ENCODE measurements at places on chromosomes 16 and 17.
A peak's percentile ranks its signal among the peaks of the same experiment; 100 is the strongest.

DNA sequence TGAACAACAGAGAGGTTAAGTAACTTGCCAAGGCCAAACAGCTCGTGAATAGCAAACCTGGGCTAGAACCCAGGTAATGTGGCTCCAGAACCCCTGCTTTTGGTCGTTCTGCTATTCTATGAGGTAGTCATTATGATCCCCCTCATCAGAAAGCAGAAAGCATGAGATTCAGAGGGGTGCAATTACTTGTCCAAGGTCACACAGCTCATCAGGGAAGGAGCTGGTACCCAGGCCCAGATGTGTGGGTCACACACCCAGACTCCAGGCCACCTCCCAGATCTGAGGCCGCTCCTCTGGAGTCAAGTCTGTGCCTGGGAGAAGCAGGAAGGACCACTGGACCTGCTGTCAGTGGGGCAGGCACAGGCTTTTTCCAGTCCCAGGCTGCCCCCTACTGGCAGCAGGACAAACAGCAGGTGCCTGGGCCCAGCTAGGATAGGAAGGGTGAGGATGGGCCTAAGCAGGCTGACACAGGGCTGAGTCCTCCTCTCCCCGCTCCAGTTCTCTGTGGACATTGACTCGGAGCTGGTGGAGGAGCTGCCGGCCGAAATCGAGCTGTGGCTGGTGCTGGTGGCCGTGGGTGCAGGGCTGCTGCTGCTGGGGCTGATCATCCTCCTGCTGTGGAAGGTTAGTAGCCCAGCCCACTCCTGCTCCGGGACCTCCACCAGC lies 7.8 kb upstream of the PDK2 start:
- DNase-seq = peak; percentile 84

- DNase-seq = no peak
Observed at GRCh38 chr17:74833501-74834377, 25.9 kb downstream of the GRIN2C start.

DNA sequence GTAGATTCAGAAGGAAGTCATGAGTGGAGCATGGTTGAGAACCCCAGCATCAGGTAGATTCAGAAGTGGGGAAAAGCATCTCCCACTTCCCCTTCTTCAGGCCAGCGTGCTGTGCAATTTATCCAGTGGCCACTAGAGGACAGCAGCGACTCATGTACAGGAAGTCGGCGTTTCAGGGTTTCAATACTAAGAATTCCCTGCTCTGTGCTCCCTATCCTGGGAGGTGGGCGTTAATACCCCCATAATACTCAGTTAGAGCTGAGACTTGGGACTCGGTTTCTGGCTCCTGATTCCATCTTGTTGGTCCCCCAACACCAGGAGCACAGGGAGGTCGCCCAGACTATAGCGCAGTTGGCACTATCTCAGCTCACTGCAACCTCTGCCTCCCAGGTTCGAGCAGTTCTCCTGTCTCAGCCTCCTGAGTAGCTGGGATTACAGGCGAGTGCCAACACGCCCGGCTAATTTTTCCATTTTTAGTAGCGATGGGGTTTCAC lies 75.3 kb upstream of the AMZ2 start:
- DNase-seq = peak; percentile 81

DNA sequence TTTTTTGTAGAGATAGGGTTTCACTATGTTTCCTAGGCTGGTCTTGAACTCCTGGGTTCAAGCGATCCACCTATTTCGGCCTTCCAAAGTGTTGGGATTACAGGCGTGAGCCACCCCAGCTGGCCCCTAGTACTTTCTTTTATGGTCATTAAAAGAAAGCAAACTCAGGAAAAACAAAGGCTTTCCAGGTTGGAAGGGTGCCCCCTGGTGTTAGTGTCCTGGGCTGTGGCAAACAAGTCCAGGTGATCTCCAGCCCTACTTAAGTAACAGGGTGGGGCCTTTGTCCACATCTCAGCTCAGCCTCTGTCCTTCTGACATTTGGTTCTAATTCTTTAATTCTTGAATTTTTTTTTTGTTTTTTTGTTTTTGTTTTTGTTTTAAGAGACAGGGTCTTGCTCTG lies 6.9 kb downstream of the IGFBP4 start:
- DNase-seq = peak; percentile 67

DNA sequence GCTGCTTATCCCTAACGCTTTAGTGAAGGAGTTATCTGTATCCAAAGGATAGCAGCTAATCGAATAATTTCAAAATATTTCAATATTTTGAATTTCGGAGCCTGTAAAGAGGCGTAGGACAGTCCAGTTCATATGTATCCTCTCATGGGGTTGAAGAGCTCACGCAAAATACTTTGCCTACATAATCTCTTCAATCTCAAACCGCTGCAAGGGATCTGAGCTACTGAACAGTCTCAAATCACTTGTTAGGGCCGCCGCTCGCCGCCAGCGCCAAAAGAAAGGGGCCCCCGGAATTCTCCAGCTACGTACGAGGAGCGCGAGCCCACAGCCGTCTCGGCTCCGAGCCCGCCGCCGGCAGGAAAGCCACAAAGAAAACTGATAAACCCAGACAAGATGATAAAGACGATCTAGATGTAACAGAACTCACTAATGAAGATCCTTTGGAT lies 601 bp upstream of the RFWD3 start:
- DNase-seq = peak; percentile 42

- DNase-seq = peak; percentile 51
Observed at GRCh38 chr17:78013683-78014467, 55.4 kb downstream of the TNRC6C start.

DNA sequence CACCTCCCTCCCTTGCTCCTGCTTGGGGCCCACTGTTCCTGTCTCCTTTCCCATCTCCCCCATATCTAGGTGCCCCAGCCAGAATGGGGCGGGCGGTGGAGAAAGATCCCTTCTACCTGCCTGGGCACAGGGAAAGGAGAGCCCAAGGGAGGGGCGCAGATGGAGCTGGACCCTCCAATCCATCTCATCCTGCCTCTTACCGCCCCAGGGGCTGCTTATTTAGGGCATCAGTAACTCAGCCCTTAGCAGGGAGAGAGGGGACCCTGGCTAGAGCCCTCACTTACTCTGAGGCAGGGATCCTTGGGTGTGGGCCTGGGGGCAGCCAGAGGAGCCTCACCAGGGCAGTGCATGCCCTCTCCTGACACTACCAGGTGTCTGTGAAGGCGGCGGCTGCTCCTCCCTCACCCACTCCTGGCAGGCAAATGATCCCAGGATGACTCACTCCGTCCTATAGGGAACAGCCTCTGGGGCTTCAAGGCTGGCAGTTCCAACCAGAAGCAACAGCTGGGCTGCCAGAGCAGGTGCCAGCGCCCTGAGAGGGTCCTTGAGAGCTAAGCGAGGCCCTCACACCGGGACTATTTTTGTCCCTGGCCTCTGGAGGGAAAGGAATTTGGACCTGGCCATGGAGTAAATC lies 16.3 kb upstream of the BCAR1 start:
- no peak for DNase-seq

GRCh38 chr16:64250866-64251265 lies 871.0 kb downstream of the CDH11 start:
- DNase-seq = no peak

GRCh38 chr16:75099075-75099667 lies 17.4 kb downstream of the LDHD start:
- no peak for DNase-seq

- DNase-seq = no peak
Observed at GRCh38 chr17:8846768-8847211, 20.7 kb downstream of the PIK3R6 start.

GRCh38 chr16:3738541-3738940 lies 21.2 kb upstream of the TRAP1 start:
- DNase-seq = no peak

GRCh38 chr17:80137131-80137530 lies 9.8 kb downstream of the EIF4A3 start:
- DNase-seq = no peak

DNA sequence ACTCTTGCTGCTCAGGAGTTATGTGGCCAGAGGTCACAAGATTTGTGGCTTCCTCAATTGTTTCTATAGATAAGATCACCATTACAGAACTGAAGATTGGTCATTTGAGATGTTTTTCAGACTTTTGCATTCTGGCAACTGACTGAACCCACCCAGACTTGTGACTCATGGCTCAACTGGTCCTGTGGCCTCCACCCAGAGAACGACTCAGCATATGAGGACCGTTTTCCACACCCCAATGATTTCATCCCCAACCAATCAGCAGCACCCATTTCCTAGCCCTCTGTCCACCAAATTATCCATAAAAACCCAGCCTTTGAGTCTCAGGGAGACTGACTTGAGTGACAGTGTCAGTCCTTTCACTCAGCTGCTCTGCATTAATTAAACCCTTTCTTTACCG lies 143.2 kb upstream of the ASIC2 start:
- no peak for DNase-seq

DNA sequence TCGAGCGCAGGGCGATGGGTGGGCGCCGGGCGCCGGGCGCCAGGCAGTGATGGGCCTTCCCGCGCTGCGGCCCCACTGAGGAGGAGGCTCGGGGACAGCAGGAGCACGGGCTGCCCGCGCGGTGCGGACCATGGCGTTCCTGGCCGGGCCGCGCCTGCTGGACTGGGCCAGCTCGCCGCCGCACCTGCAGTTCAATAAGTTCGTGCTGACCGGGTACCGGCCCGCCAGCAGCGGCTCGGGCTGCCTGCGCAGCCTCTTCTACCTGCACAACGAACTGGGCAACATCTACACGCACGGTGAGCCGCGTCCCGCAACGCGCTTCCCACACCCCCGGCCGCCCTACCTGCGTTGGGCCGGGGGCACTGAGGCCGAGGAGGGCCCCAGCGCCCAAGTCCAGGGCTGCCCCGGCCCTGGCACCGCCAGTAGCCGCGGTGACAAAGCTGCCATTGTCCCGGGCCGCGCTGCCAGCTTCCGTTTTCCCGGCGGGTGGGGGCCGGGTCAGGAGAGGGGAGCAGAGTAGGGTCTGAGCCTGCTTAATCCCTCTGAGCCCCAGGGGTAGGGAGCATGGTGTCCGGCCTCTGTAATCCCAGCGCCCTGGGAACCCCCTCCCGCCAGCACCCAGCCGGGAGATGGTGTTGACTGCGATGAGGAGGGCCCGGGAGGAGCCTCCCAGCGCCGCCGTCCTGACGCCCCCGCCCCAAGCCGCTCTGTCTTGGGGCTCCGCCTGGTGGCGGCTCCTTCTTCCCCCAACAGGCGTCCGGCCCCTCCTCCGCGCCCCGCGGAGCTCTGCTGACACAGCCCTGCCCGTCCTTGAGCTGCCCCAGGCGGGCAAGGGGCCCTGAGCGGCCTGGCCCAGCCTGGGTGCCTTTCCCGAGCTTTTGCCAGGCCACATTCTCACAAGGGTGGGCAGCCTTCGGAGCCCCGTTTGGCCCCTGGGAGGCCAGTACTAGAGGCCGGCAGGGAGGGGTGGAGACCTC lies 685 bp downstream of the PAQR4 start:
- peak; percentile 88 for DNase-seq

GRCh38 chr16:22007159-22007508 lies 777 bp upstream of the MOSMO start:
- no peak for DNase-seq

DNA sequence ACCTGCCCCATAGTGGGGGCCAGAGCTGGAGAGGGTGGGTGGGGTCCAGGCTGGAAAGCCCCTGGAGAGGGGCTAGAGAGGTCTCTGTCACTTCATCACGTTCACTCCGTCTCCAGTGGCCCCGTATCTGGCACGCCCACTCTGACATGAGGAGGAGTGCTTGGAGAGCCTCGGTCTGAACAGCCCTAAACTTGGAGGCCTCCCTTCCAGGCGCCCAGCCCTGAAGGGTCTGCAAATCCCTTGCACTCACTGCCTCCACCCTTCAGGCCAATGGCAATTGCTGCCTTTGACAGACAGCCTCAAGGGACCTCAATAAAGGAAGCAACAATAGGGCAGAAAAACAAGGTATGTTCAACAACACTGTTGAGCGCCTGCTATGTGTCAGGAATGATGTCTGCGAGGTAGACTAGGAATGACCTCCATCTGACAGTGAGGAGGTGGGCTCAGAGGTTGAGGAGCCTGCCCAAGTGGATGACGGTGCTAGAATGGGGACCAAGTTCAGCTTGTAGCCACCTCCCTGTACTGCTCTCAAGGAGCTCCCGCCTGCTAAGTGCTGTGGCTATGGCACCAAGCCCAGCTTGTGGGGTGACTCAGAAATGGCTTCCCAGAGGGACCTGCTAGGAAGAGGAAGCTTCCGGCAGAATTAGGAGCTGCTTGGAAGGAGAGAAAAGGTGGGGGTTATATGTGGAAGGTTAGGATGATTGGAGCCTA lies 2.9 kb upstream of the EPX start:
- no peak for DNase-seq

DNA sequence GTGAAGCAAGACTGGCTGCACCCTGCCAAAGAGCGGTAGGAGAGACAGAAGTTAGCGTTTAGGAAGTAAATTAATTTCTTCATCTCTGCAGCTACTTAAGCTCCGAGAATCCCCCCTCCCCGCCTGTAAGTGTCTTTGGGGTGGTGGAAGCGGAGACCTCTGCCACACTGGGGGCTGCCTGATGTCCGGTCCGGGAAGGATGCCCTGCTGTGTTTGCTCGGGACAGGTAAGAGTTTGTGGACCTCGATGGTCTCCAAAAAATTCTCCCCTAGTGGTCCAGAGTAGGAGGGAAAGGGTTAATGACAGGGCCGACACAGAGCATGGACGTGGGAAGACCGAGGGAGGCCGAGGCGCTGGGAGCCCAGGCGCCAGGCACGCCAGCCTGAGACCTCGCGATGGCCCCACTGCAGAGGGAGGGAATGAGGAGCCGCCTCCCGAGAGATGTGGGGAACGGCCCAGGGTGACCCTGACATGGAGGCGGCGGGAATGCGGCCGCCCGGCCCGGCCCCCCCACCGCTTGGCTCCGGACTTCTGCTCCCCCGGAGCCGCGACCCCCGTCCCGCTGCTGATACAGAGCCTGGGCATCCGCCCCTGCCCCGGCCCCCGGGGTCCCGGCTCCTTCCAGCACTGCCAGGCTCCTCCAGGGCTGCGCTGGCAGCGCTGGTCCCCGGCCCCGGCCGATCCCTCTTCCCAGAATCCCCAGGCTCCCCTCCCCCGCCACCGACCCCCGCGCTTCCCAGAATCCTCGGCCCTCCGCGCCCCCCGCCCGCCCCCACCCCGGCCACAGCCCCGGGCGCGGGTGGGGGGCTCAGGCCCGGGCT lies 680 bp downstream of the ZNF629 start:
- peak; percentile 31 for DNase-seq

DNA sequence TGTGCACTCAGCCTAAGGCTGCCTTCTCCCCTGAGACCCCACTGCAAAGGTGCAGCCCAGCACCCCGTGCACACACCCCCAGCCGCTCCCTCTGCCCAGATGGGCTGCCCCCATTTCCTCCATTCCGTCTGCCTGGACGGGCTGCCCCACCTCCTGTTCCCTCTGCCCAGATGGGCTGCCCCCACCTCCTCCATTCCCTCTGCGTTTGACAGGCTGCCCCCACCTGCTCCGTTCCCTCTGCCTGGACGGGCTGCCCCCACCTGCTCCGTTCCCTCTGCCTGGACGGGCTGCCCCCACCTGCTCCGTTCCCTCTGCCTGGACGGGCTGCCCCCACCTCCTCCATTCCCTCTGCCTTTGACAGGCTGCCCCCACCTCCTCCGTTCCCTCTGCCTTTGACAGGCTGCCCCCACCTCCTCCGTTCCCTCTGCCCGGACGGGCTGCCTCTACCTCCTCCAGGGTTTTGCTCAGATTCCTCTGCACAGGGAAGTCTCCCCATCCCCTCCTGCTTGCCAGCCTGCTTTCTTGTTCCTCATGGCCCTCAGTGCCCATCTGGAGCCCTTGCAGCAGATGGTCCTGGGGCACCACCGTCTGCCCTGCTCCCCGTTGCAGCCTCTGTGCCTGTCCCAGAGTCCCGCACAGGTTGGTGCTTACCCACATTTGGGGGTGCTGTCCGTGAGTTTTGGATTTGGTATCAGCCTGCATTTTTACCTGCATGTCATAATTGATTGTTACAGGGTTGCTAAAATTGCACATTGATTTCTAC lies 23.4 kb upstream of the IL17C start:
- DNase-seq = no peak
